ENCODE measurements at places on chromosomes 5 and 9.

- no peak overlapping the region for H3K4me3 ChIP-seq
- H3K4me1 ChIP-seq: no peaks in the 10 kb centered on the region
- DNase-seq: no peak
- H3K27ac ChIP-seq: no peak overlapping the region
- H3K36me3 ChIP-seq: no peaks in the 10 kb centered on the region
- H3K27me3 ChIP-seq: no peaks in the 10 kb centered on the region
These were observed 333.4 kb downstream of the YTHDC2 start for GRCh38 chr5:113846941-113847340.

DNA sequence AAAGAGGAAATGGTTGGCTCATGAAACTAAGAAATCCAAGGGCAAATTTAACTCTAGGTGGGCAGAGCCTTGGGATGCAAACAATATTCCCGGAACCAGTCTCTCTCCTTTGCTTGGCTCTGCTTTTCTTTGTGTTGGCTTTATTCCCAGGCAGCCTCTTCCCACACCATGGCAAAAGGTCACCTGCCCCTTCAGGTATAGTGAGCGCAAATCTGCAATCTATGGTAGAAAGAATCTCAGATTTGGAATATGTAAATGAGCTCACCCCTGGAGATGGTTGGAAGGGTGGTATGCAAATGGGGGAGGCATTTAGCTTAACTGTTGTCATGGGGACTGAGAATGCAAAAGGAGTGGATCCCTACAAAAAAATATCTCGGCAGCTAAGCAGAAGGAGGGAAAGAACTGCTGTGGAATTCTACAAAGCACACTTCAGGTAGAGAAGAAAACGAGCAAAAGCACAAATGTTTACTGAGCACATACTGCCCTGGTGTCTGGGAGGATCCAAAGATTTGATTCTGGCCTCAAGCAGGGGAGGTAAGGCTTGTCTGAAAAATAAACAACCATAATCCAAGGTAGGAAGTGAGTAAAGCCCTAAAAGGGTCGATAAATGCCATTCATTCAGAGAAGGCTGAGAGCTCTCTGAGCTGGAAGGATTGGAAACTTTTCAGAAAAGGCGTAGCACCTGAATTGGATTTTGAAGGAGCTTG is 139.7 kb downstream of the TLE1 start:
- H3K4me3 ChIP-seq: no peak overlapping the region
- H3K27me3 ChIP-seq: peaks cover 7% of the 10 kb centered on the region
- no peak for DNase-seq
- no peaks in the 10 kb centered on the region for H3K36me3 ChIP-seq

- no peaks in the 10 kb centered on the region for H3K4me1 ChIP-seq
- peak overlapping the region; percentile 94 for H3K27ac ChIP-seq
- peak overlapping the region; percentile 57 for H3K4me3 ChIP-seq
- no peaks in the 10 kb centered on the region for H3K27me3 ChIP-seq
These were observed 649 bp downstream of the STK10 start for GRCh38 chr5:172187118-172188032.

DNA sequence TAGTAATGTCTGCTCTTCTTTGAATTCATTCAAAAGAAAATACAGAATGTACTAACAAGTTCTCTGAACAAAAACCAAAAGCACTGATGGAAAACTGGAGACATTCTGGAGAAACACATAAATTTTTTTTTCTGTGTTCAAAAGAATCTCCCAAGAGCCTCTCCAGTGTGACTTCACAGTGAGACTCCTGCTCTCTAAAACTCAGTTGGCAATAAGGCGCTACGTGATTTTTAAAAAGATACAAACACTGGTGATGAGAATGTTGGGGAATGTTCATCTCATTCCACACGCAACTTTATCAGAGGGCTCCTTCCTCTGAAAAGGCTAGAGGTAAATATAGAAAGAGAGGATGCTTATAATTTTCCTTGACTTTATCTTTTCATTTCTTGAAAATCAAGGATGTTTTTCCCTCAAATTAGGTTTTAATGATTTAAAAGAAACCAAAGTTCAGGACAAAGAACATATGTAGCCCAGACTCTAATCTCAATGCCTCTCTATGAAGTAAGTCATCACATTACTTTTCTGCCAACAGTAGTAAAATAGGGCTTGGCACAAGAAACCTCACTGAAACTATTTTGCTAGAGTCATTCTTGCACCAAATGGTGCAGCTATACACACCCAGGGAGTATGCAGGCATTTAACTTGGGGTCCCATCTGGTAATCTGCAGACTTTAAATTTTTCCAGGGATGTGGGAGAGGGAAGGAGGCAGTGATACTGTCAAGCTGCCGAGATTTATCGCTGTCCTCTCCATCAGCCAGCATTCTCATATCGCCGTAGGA is 12.9 kb upstream of the AOPEP start:
- no peaks in the 10 kb centered on the region for H3K36me3 ChIP-seq
- no peak overlapping the region for H3K4me3 ChIP-seq
- no peak for DNase-seq

DNA sequence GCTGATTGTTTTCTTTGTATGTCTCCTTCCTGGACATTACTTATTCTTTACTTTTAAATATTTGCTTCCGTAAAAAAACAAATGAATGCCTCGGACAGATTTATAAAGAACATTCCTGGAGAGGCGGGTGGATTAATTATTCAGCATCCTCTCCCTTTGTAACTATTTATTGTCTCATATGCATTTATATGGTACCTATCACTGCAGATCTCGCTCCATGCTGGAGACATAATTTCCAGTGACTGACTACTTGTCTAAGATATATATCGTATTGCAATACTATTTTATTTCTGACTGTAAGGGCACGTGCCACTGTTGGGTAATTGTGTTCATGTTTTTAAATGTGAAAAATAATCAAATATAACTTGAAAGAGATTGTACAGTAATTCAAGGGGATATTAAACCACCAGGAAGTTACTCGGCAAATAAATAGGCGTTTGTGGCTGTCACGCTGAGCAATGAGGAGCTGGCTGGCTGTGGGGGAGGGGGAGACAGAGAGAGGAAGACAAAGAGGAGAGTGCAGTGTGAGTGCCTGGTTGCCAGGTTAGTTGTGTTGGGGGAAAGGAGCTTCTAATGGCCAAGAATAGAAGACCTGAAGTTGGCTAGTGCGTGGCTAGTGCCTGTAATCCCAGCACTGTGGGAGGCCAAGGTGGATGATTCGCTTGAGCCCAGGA is 131.8 kb upstream of the GABRP start:
- no peak for DNase-seq
- H3K36me3 ChIP-seq: no peaks in the 10 kb centered on the region
- no peak overlapping the region for H3K27ac ChIP-seq
- no peaks in the 10 kb centered on the region for H3K27me3 ChIP-seq
- H3K4me1 ChIP-seq: no peaks in the 10 kb centered on the region
- no peak overlapping the region for H3K4me3 ChIP-seq

- H3K27me3 ChIP-seq: no peaks in the 10 kb centered on the region
- no peak for DNase-seq
- no peak overlapping the region for H3K27ac ChIP-seq
- no peak overlapping the region for H3K4me3 ChIP-seq
These were observed 358.9 kb upstream of the PCSK5 start for GRCh38 chr9:75531588-75531987.

- H3K27me3 ChIP-seq: no peaks in the 10 kb centered on the region
- DNase-seq: no peak
- H3K27ac ChIP-seq: no peak overlapping the region
- H3K4me1 ChIP-seq: no peaks in the 10 kb centered on the region
- no peak overlapping the region for H3K4me3 ChIP-seq
These were observed 160.5 kb downstream of the DOCK2 start for GRCh38 chr5:169797577-169797976.

- H3K27me3 ChIP-seq: no peaks in the 10 kb centered on the region
- peaks cover 12% of the 10 kb centered on the region for H3K4me1 ChIP-seq
- no peaks in the 10 kb centered on the region for H3K36me3 ChIP-seq
- no peak overlapping the region for H3K4me3 ChIP-seq
These were observed 27.4 kb downstream of the FAM219A start for GRCh38 chr9:34430843-34431437.

DNA sequence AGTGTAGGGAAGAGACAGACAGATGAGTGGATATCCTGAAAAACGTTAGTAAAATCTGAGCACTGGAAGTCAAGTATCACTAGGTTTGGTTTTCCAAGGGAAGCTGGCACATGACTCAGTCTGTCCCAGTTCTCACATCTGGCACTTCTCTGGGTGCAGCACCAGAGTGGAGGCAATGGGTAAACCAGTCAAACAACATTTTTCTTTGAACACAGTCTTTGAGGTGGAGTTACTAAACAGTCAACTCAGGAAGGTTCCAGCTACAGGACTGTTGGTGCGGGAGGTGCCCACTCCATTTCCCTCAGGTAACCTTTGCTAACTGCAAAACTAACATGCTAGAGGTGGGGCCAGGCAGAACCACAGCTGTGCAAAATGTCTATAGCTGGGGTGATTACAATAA is 301.4 kb upstream of the RFX3 start:
- H3K4me3 ChIP-seq: no peak overlapping the region
- H3K27ac ChIP-seq: no peak overlapping the region
- no peaks in the 10 kb centered on the region for H3K27me3 ChIP-seq
- peaks cover 17% of the 10 kb centered on the region for H3K4me1 ChIP-seq

- H3K4me3 ChIP-seq: no peak overlapping the region
- peaks cover 49% of the 10 kb centered on the region for H3K4me1 ChIP-seq
- DNase-seq: peak; percentile 63
- no peaks in the 10 kb centered on the region for H3K36me3 ChIP-seq
- H3K27ac ChIP-seq: peak overlapping the region; percentile 14
These were observed 437.3 kb upstream of the MPDZ start for GRCh38 chr9:13716601-13717321.

DNA sequence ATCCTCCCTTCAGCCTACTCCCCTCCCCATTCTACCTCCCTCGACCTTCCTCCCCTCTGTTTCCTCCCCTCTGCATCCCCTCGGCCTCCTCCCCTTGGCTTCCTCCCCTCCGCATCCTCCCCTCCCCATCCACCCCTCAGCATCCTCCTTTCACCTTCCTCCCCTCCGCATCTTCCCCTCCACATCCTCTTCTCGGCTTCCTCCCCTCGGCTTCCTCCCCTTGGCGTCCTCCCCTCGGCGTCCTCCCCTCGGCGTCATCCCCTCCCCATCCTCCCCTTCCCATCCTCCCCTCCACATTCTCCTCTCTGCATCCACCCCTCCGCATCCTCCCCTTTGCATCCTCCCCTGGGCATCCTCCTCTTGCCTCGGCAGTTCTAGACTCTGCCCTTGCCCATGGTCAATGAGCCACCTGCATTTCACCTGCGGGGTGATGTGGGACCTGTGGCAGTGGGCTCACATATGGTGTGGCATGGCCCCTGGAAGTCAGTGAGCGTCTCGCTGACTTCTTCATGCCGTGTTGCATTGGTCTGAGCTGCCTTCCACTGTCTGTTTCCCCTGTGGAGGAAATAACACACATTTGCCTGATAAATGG is 113.0 kb downstream of the WNK2 start:
- no peaks in the 10 kb centered on the region for H3K36me3 ChIP-seq
- H3K27ac ChIP-seq: no peak overlapping the region

DNA sequence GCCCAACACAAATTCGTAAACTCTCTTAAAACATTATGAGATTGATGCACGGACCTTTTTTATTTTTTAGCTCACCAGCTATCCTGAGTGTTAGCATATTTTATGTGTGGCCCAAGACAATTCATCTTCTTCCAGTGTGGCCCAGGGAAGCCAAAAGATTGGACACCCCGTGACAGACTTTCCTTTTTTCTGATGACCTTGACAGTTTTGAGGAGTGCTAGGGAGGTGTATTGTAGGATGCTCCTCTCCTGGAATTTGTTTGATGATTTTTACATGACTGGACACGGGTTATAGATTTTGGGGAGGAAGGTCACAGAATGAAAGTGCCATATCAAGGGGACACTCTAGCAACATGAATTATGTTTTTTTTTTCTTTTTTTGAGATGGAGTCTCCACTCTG is 69.3 kb upstream of the FANCC start:
- no peaks in the 10 kb centered on the region for H3K27me3 ChIP-seq
- H3K27ac ChIP-seq: no peak overlapping the region
- no peak for DNase-seq
- no peaks in the 10 kb centered on the region for H3K36me3 ChIP-seq
- H3K4me1 ChIP-seq: peaks cover 3% of the 10 kb centered on the region
- no peak overlapping the region for H3K4me3 ChIP-seq

DNA sequence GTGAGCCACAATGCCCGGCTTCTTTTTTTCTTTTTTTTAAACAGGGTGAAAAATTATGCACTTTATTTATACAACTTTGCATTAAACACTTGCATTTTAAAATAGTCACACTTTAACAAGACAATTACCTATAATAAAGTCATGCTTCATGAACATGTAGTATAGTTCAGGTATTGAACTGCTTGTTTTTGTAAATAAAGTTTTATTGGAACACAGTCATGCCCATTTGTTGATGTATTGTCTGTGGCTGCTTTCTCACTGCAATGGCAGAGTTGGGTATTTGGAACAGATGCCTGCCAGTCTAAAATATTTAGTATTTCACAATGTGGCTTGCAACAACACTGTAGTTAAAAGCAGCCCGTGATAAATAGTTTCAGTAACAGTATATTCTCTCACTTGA is 32.8 kb upstream of the CCL21 start:
- H3K4me1 ChIP-seq: peaks cover 5% of the 10 kb centered on the region
- no peak for DNase-seq
- no peak overlapping the region for H3K4me3 ChIP-seq
- no peak overlapping the region for H3K27ac ChIP-seq
- no peaks in the 10 kb centered on the region for H3K27me3 ChIP-seq
- no peaks in the 10 kb centered on the region for H3K36me3 ChIP-seq

All from lung (tissue), 17 donors.